ENCODE measurements at places on chromosomes 3 and 15.
A peak's percentile ranks its signal among the peaks of the same experiment; 100 is the strongest.

GRCh38 chr3:60017631-60018030 is 967.8 kb upstream of the CFAP20DC start:
- no peak for DNase-seq

GRCh38 chr3:125190786-125191185 is 21.8 kb downstream of the SLC12A8 start:
- no peak for DNase-seq

GRCh38 chr15:32688151-32688639 is 29.6 kb upstream of the GREM1 start:
- DNase-seq, result peak; percentile 72

- DNase-seq, result no peak
These were observed 240.1 kb upstream of the ZPLD1 start for GRCh38 chr3:102194760-102195159.

DNA sequence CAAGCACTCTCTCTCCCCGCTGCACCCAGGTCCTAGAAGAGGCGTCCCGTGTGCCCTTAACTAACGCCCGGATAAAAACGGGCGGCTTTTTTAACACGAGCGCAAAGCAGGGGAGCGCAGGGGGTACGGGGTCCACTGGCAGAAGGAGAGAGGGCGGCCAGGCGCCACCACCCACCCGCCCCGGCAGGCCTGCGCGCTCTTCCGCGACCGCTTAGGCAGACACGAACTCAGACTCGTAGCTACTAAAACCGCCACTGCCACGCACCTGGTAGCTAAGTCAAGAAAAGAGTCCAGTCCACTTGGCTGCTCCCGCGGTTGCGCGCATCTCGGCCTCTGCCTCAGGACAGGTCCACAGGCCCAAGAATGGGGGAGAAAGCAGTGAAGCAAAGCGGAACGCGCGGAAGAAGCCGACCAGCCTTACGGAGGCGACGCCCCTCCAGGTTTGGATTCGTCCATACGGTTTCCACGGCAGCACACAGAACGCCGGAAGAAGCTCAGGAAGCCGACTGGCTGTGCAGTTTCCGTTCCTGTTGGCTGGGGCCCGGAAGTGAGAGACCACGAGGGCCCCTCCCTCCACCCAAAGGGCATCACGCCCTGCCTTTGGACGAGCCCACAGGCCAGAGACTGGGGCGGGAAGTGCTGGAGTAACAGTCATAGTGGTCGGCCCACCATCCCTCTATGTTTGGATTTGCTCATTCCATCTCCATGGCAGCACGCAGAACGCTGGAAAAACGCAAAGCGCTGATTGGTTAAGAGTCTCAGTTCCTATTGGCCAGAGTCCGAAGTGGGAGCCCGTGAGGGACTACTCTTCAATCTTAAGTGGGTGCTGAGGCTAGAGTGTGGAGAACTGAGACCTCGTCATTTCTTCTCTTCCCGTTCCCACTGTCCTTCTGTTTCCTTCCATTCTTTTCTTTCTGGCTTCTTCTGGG is at the start of gene ULK4:
ULK4 (minus strand) TSS at position 353 of the 929 bp plus-strand sequence. CDS start 7,344 bp downstream, outside the sequence.
- peak; percentile 90 for DNase-seq

- no peak for DNase-seq
These were observed 16.7 kb downstream of the HCN4 start for GRCh38 chr15:73352082-73352481.

GRCh38 chr3:12005951-12006625 is 1.9 kb downstream of the SYN2 start:
- DNase-seq, result no peak

GRCh38 chr3:109109574-109109973 is 8.4 kb downstream of the MORC1 start:
- DNase-seq, result no peak

- no peak for DNase-seq
These were observed 10.0 kb downstream of the RPL32 start for GRCh38 chr3:12831301-12831866.

DNA sequence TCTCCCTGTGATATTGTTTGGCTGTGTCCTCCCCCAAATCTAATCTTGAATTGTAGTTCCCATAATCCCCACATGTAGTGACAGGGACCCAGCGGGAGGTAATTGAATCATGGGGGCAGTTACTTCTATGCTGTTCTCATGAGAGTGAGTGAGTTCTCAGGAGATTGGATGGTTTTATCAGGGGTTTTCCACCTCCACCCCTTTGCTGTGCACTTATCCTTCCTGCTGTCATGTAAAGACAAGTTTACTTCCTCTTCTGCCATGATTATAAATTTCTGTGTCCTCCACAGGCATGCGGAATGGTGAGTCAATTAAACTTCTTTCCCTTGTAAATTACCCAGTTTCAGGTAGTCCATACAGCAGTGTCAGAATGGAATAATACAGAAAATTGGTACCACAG is 24.7 kb downstream of the TUSC7 start:
- DNase-seq, result no peak

DNA sequence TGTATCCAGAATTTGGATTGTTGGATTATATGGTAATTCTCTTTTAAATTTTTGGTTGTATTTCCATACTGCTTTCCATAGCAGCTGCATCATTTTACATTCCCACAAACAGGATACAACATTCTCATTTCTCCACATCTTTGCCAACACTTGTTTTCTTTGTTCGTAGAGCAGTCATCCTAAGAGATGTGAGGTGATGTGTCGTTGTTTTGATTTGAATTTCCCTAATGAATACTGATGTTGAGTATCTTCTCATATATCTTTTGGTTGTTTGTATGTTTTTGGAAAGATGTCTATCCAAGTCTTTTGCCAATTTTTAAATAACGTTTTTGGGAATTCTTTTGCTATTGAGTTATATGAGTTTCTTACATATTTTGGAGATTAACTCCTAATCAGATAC is 93.6 kb downstream of the GMNC start:
- no peak for DNase-seq

DNA sequence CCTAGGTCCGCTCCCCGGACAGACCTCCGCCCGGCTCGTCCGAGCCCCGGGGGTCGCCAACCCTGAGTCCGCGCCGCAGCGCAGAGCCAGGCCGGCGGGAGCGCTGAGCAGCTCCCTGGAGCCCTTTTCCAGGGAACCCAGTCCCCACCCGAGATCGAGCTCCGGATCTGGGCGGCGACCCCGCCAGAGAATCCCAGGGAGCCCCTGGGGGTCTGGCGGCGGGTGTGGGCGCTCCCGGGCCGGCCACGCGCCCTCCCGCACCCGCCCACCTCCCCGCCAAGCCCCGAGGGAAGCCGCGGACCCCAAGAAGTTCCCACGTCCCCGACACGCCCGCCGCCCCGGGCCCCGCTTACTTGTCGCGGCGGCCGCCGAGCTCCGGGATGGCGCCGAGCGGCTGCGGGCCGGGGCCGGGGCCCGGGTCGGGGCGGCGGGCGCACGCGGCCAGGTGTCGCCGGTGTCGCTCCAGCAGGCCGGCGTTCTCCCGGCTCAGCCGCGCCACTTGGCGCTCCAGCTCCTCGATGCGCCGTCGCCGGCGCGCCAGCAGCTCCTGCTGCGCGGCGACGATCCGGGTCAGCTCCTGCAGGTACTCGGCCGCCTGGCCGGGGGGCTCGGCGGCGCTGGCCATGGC is 137.7 kb downstream of the NUP210 start:
- DNase-seq, result no peak

DNA sequence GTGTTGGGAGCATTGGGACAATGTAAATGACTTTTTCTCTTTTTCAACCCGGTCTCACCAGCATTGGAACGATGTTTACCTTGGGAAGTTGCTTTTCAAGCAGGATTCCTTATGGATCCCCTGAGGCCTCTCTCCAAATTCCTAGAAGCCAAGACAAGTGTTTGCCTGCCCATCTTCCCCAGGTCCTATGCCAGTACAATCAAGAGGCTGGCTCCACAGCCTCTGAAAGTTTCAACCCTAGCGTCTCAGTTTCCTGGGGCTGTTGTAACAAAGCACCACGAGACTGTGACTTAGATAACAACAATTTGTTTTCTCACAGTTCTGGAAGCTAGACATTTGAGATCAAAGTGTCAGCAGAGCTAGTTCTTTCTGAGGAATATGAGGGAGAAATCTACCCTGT is 347.2 kb upstream of the UMPS start:
- DNase-seq, result no peak

Measured in BE2C (cell line).